GM23248 (cell line): ENCODE measurements at places on chromosomes 3 and 15.
A peak's percentile ranks its signal among the peaks of the same experiment; 100 is the strongest.

DNA sequence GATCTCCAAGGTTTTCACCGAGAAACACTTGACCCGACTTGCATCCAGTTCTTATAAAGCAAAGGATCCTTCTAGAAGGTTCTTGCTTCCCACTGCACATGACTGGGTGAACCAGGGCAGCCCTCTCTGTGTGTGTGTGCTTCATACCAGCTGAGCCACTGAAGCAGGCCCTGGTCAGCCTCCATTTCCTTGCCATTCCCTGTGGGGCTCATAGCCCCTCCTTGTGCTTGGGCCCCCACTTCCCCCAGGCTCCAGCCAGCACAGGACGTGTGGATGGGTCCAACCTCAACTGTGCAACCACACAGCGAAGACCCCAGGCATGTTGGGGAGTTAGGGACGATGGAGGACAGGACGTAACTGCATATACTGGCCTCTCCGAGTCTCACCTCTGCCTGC is 15.5 kb downstream of the KLF15 start:
- DNase-seq: no peak

GRCh38 chr15:65184305-65184867 is 756 bp downstream of the CLPX start:
- DNase-seq: peak; percentile 82

DNA sequence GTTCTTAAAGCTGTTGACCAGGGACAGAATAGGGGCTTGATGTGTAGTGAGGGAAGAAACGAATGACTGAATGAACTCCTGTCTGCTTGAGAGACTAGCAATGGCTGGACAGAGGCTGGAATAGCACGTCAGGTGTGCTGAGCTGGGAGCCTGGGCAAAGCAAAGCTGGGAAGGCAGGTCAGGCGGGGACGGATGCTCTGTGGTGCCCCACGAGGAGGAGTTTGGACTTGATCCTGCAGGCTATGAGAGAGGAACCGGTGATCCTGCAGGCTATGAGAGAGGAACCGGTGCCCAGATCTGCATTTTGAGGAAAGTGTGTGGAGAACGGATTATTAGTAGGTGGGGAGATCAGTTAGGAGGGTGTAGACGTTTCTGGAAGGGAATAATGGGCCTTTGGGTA is 31.3 kb upstream of the PSTPIP1 start:
- DNase-seq: no peak

- DNase-seq: no peak
These were observed 43.0 kb downstream of the RAB27A start for GRCh38 chr15:55246567-55246966.

DNA sequence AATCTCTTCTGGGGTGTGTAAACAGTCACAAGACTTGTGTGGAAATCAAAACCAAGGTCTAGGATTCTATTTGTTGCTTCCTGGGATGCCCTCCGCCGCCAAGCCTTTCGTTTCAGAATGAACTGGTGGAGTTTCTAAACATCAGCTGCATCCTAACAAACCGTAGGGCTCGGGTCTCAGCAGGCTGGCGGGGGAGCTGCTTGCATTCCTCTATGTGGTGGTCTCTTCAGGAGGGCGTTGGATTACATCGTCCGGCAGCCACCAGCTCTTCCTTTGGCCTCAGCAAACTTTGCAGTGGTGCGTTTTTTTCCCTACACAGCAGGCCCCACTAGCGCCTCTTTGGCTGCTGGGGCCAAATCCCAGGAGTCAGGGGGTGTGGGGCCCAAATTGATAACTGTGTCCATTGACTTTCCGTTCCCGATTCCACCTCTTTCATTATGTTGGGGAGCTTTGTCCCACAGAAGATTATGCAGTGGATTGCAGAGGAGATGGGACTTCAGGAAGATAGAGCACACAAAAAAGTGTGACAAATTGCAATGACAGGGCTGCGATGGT is 390.0 kb upstream of the NR2F2 start:
- no peak for DNase-seq

GRCh38 chr3:80050826-80051601 is 283.2 kb upstream of the ROBO1 start:
- no peak for DNase-seq

GRCh38 chr3:15795651-15796308 is 2.0 kb downstream of the ANKRD28 start:
- peak; percentile 86 for DNase-seq
